T-cell (primary cell): ENCODE measurements at places on chromosomes 2 and 18. TPM values are rescaled to one million over a fixed set of nuclear protein-coding genes. Genes with fewer than 3 reads are reported as not detected.

Gene SERPINB2
- not detected for total RNA-seq

Gene DSG1
- total RNA-seq, result not detected

DNA sequence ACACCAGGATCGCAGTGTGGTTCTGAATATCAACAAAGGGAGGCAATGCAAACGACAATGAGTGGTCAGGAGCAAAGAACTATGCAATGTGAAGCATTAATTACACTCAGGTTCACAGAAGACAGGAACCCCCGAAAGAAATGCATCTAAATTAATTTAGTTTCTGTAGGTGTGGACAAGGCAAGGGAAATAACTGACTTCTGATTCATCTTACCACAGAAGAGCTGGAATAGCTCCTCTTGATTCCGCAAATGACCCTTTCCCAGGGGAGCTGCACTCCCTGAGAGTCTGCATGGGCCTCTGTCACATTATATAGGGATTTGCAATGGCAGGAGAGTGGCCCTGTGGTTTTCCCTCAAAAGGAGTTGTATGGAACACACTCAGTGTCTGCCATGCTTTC is 263.9 kb upstream of the APCDD1 start:
- no peak overlapping the region for H3K4me3 ChIP-seq
- peaks cover 10% of the 10 kb centered on the region for H3K27me3 ChIP-seq
- no peak for DNase-seq
- no peaks in the 10 kb centered on the region for H3K4me1 ChIP-seq

DNA sequence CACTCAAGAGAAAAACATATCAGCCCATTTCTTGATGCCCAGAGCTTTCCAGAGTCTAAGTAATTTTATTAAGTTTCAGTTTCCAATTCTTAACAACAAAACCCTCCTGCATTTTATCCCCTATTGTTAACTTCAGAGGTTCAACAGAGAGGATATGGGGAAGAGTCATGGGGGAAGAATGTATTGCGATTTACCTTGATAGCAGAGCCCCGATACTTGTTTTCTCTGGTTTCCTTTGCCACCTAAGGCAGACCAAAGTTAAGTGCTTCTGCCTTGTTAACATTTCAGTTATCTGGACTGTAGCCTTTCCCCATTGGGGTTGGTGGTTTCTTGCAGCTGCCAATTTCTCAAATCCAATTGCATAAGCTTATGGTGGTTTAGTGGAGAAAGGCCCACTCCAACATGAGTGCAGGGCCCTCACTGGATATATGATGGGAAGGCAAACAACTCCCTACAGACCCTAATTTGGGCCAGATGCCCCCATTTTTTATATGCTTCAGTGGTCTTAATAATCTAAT is 82.0 kb upstream of the ITGB6 start:
- H3K27me3 ChIP-seq, result no peaks in the 10 kb centered on the region
- DNase-seq, result no peak
- H3K4me1 ChIP-seq, result peaks cover 2% of the 10 kb centered on the region
- H3K36me3 ChIP-seq, result peaks cover 72% of the 10 kb centered on the region
- H3K27ac ChIP-seq, result no peak overlapping the region

- H3K4me1 ChIP-seq, result no peaks in the 10 kb centered on the region
- no peak for DNase-seq
- no peaks in the 10 kb centered on the region for H3K27me3 ChIP-seq
- no peaks in the 10 kb centered on the region for H3K36me3 ChIP-seq
- no peak overlapping the region for H3K27ac ChIP-seq
Observed at GRCh38 chr2:198054299-198054698, 249.9 kb downstream of the PLCL1 start.

GRCh38 chr2:168567836-168568235 is 111.8 kb downstream of the CERS6 start:
- no peak overlapping the region for H3K27ac ChIP-seq
- no peaks in the 10 kb centered on the region for H3K4me1 ChIP-seq
- no peak overlapping the region for H3K4me3 ChIP-seq
- no peak for DNase-seq

DNA sequence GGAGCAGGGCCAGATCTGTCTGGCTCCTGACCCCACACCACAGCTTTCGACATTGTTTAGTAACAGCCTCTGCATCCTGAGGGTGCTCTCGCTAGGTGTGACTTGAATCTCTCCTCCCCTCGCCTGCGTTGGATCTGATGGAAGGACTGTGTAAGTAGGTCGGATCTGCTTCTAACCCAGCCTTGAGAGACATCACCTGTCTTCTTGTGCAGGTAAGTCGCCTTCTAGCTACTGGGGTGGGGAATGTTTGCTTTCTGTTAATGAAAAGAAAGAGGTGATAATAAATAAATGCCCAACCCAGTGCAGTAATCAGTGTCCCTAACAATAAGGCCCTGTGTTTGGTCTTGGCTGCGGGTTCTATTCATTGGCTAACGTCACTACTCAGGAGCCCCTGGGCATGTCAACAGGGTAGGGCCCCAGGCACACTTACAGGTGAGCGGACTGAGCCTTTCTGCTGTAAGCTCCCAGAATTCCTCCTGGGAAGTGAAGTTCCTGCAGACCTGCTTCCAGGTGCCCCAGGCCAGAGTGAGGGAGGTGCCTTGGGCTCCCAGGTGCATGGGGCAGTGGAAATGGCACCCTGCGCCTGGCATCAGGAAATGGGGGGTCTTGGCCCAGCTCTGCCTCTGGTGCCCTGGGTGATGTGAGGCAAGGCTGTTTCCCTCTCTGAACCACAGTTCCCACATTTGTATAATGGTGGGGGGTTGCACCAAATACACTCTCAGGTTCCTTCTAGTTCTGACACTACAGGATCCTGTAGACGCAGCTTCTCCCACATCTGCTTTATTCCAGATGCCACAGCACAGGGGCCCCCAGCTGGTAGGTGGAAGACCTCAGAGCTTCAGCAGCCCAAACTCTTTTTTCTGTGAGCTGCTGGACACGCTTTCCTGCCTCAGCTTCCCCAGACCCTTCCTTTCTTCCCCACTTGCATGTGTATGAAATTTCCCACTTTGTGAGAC is 11.2 kb upstream of the FOSL2 start:
- DNase-seq, result no peak
- peaks cover 38% of the 10 kb centered on the region for H3K4me1 ChIP-seq
- no peaks in the 10 kb centered on the region for H3K36me3 ChIP-seq
- no peaks in the 10 kb centered on the region for H3K27me3 ChIP-seq

- peak within 1 kb of the TSS; percentile 90 for H3K4me3 ChIP-seq
- DNase-seq, result no peak
- H3K36me3 ChIP-seq, result no peaks in the 10 kb centered on the region
- no peak within 1 kb of the TSS for H3K27ac ChIP-seq
- H3K27me3 ChIP-seq, result peaks cover 3% of the 10 kb centered on the region
- peaks cover 3% of the 10 kb centered on the region for H3K4me1 ChIP-seq
Observed at GRCh38 chr2:152098496-152099366, at the start of gene CACNB4. Gene CACNB4 (minus strand): TSS chr2:152099044.
